Sigmoid colon (tissue), 7 donors: ENCODE measurements at places on chromosomes 12 and 14. TPM values are rescaled to one million over a fixed set of nuclear protein-coding genes. Genes with fewer than 3 reads are reported as not detected.

DNA sequence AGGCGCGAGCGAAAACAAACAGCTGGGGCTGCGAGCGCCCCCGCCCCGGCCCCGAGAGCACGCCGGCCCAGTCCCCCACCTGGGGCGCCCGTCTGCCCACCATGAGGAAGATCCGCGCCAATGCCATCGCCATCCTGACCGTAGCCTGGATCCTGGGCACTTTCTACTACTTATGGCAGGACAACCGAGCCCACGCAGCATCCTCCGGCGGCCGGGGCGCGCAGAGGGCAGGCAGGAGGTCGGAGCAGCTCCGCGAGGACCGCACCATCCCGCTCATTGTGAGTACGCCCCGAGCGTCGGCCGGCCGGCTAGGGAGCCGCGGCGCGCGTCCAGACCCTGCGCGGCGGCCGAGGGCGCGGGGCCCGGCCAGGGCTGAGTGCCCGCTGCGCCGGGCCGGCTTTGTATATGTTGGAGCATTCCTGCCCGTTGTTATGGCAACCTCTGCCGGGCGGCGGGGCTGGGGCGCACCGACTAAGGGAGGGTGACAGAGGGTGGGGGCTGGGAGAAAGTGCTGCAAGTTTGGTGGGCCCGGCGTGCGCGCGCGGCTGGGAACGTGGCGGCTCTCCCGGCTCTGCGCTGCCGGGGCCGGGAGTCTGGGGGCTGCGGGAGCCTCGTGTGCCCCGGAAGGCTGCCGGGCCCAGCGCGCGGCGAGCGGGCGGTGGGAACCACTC is 367 bp downstream of the GALNT16 start:
- DNase-seq, result no peak

The SAMD15 gene
- 0.55 TPM for total RNA-seq

The DHRS2 gene
- not detected for total RNA-seq

The FAM90A1 gene
- total RNA-seq, result 0.28 TPM

DNA sequence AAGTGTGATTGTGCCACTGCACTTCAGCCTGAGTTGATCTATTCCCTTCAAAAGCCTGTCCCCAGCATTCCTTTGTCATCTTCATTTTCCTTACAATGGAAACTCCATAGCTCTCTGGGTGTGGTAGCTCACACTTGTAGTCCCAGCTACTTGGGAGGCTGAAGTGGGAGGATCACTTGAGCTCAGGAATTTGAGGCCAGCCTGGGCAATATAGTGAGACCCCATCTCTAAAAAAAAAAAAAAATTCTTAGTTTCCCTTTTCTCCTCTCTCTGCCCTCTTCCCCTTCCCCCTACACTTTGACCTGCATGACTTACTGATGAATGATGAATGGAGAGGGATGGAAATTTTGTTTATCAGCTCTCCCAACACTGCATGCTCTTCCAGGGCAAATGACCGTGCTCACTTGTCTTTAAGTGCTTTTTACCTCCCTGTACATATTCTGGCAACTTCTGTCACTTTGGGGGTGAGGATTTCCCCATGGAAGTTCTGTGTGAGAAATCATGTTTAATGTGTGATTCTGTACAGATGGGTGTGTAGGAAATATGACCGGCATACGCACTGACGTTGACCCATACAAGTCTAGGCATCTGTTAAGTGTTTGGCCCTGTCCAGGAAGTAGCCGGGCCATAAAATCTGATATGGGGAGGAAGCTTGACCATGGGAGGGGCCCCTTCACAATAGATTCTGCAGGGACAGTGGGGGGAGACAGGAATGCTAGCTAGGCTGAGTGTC is 65.4 kb downstream of the ZFP36L1 start:
- DNase-seq, result no peak

- DNase-seq, result no peak
Measured at GRCh38 chr12:65195387-65196055, 26.1 kb downstream of the LEMD3 start.

DNA sequence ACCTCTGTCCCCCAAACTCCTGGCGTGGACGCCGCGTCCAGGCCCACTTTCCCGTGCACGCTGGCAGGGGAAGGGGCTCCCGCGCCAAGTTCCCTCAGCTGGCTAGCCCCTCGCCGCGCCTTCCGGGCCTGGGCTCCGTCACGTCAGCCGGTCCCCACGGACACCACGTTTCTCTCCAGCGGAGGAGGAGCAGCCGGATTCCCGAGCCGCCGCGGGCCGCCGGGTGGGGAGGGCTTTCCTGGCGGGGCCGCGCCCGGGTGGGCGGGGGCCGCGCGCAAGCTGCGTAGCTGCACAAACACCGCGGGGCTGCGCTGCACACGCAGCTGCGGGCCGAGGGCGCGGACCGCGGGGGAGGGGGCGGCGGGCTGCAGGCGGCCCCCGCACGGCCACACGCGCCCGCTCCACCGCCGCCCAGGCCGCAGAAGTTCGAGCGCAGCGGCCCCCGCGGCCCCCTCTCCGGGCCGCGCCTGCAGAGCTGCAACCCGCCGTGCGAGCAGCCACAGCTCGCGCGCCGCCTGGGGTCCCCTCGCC is 45.1 kb upstream of the PNMA1 start:
- DNase-seq, result peak; percentile 91

DNA sequence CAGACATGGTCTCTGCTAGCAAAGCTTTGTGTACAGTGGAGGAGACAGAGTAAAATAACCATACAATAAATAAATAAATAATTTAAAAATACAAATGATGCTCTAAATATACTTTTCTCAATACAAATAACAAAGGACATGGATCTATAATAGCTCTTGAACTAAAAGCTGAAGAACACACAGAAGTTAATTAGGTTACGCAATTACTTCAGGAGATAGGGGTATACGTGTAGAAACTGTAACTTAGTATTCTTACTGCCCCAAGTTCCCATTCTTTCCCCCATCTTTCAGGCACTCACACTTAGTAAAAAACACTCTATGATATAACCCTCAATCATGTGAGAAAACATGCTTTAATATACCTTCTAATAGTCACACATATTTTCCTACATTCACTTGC is 44.2 kb downstream of the INSM2 start:
- no peak for DNase-seq

DNA sequence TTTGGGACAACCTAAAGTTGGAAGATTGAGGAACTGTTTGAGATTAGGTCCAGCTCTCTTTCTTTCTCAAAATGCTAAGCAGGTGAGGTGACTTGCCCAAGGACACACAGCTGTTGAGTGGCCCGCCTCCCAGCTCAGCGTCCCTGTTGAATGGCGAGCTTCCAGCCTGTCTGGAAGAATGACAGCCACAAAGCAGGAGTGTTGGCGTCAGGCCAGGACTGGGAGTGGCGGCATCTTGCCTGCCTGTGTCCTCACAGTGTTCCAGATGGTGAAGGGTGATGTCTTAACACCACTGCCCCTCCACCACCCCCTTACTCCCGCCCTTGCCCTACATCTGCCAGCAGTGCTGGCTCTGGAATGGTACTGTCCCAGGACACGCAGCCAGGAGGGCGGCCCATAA is 4.4 kb upstream of the CEBPE start:
- peak; percentile 76 for DNase-seq

DNA sequence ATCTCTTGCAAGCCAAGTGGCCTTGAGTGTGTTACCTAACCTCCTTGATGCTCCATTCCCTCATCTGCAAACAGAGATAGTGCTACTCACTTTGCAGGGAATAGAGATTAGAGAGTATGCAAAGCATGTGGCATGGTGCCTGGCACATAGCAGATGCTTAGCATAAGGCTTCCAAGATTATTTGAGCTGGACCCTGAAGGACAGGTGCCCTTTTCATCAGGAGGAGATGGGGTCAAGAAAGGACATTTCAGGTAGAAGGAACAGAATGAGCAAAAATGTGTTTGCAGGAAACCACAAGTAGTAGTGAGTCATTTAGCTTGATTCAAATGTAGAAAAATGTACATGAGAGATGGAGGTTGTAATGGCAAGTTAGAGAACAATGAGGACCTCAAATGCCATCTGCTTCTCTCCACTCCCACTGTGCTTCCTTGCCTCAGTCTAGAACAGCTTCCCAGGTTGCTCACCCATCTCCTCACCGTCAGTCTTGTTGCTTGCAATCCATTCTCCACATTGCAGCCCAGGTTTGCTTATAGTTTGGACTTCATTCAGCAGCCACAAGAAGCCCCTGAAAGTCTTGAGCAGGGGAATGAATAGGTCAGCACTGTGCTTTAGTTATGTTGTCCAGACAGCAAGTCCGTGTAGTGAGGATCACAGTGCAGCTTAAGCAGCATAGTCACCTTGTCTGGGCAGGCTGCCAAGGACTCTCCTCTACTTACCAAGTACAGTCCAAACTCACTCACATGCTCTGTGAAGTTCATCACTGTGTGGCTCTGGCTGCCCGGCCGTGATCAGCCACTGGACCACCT is 536.3 kb upstream of the CCDC196 start:
- DNase-seq, result peak; percentile 72

- DNase-seq, result no peak
Measured at GRCh38 chr12:118633071-118633470, 256.7 kb downstream of the SUDS3 start.

DNA sequence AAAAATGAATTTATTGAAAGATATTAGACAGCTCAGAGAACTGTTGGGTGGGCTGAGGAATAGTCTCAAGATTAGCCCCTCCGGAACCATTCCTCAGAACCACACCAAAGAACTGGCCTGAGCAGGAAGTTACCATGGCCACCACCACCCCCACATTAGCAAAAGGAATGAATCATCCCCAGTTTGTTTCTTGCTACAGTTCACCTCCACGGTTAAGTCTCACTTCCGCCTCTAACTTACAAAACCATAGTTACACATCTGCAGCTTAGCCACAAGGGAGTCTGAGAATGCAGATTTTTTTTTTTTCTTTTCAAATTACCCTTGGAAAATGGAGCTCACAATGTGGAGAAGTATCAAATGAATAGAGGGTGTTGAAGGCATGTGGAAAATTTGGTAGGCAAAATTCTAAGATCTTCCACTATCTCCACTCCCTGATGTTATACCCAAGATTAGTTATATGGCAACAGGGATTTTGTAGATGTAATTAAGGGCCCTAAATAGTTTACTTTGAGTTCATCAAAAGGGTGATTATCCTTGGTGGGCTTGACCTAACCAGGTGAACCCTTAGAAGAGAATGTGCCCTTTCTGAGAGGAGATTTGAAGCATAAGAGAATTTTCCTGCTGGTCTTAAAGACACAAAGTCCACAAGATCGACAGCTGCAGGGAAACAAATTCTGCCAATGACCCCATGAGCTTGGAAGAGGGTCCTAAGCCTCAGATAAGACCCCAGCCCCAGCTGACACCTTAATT is 129.8 kb upstream of the KRR1 start:
- no peak for DNase-seq

- DNase-seq, result no peak
Measured at GRCh38 chr12:132142679-132143335, 1.3 kb downstream of the DDX51 start.

The KRT81 gene
- total RNA-seq, result 0.14 TPM

GRCh38 chr12:79058342-79058741 is 193.8 kb downstream of the SYT1 start:
- no peak for DNase-seq

- DNase-seq, result peak; percentile 88
Measured at GRCh38 chr12:57182918-57183575, 33.5 kb upstream of the NXPH4 start.

GRCh38 chr14:89650077-89650978 is 233.3 kb upstream of the FOXN3 start:
- DNase-seq, result no peak

DNA sequence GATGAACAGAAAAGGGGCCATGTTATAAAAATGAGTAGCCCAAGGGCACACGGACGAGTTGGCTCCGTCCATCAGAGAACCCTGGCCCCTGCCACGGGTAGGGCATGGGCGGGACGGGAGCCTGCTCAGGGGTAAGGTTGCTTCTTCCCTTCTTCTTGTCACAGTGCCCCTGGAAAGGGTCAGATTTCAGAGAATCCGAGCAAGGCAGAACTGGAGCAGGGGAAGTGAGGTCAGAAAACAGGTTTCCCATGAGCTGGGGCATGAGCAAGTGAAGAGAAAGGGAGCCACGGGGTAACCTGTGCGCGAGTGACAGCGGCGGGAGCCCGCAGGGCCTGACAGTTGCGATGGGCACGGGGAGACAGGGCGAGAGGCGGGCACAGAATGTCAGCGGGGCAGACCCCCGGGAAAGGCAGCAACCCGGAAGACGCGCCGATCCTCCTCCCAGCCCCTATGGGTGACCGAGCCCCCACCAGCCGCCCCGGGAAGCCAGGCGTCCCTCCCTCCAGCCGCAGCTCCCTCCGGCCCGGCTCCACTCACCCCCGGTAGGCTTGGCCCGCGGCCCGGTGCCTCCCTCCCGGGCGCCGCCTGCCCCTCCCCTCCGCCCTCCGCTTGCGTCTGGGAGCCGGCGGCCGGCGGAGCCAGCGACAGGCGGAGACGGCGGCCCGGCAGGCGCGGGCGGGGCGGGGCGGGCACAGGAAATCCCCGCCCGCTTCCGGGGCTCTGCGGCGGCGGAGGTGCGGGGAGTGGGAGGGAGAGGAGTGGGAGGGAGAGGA is at the start of gene ZNF641:
Gene ZNF641 (minus strand): TSS at position 671 of the 773 bp plus-strand sequence. CDS start 2,829 bp downstream, outside the sequence.
- peak; percentile 87 for DNase-seq

The SLC5A8 gene
- not detected for total RNA-seq

The TCHP gene
- 16.6 TPM for total RNA-seq

DNA sequence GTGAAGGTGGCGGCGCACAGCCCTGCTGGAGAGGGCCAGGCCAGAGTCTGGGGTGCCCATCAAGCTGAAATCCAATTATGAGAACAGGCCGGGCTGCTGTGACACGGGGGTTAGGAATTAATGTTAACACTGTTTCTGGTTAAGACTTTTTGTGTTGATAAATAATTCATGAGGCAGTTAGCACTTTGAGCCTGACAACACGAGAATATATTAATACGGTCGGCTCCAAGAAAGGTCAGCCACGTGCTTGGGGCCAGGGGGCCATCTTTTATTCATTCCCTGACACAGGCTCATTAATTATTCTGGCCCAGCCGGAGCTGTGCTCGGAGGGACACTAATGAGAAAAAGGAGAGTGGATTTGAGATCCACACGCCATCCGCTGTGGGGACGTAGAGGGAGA is 45.1 kb downstream of the FBRSL1 start:
- DNase-seq, result no peak

DNA sequence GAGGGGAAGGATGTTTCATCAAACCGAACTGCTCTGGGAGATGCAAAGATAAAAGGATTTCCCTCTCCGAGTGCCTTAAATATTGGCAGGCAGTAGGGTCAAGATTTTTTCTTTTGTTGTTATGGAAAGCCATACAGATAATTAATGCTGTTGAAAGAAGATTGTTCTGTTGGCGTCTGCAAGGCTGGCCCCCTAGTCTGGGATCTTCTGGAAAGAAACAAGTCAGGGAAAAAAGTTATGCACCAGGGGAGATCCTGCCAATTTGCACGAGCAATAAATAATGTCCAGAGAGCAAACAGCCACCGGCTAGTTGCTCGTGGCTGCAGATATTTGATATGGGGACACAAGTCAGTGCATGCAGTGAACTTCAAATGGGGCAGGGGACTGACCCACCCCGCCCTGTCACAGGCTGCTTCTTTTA is 202.1 kb upstream of the MYL2 start:
- DNase-seq, result no peak
